H1 (cell line): ENCODE measurements at places on chromosomes 12 and 14. TPM values are rescaled to one million over a fixed set of nuclear protein-coding genes. Genes with fewer than 3 reads are reported as not detected.

The SUSD6 gene
- total RNA-seq: 3.8 and 5.1 TPM in 2 replicates

The SRRM4 gene
- 1.1 TPM in 2 replicates for total RNA-seq

The KCNMB4 gene
- 12.7 and 16.0 TPM in 2 replicates for total RNA-seq

The CEBPE gene
- not detected in 2 replicates for total RNA-seq

The GRIN2B gene
- 2.3 and 3.2 TPM in 2 replicates for total RNA-seq

The RPL10L gene
- total RNA-seq: not detected in 2 replicates

The LIN52 gene
- 11.3 and 11.6 TPM in 2 replicates for total RNA-seq

The ZNF740 gene
- 35.6 and 40.0 TPM in 2 replicates for total RNA-seq

The ZFHX2 gene
- 27.0 and 28.6 TPM in 2 replicates for total RNA-seq

The KRT73 gene
- total RNA-seq: not detected in 2 replicates

The HEATR5A gene
- 36.2 and 37.8 TPM in 2 replicates for total RNA-seq

The RNASE3 gene
- total RNA-seq: not detected in 2 replicates
